Fibroblast of the aortic adventitia (primary cell): ENCODE measurements at places on chromosomes 2 and 18. TPM values are rescaled to one million over a fixed set of nuclear protein-coding genes. Genes with fewer than 3 reads are reported as not detected.

RND3 gene
- 154 and 321 TPM in 2 replicates for total RNA-seq

SRD5A2 gene
- total RNA-seq: 0.09 TPM in 1 of 2 replicates, not detected in the other

SOCS6 gene
- 26.2 and 36.7 TPM in 2 replicates for total RNA-seq

SCN2A gene
- 16.7 and 18.5 TPM in 2 replicates for total RNA-seq

HDAC4 gene
- total RNA-seq: 17.4 and 28.3 TPM in 2 replicates

CELF4 gene
- not detected in 2 replicates for total RNA-seq

GRB14 gene
- 6.1 and 6.9 TPM in 2 replicates for total RNA-seq

HRH4 gene
- under 0.01 TPM in 1 of 2 replicates, not detected in the other for total RNA-seq

GAD1 gene
- total RNA-seq: not detected in 2 replicates

MOGAT1 gene
- total RNA-seq: not detected in 2 replicates

GALNT14 gene
- 0.72 TPM in 1 of 2 replicates, not detected in the other for total RNA-seq
